ENCODE measurements at places on chromosomes 5 and 9.
A peak's percentile ranks its signal among the peaks of the same experiment; 100 is the strongest.

DNA sequence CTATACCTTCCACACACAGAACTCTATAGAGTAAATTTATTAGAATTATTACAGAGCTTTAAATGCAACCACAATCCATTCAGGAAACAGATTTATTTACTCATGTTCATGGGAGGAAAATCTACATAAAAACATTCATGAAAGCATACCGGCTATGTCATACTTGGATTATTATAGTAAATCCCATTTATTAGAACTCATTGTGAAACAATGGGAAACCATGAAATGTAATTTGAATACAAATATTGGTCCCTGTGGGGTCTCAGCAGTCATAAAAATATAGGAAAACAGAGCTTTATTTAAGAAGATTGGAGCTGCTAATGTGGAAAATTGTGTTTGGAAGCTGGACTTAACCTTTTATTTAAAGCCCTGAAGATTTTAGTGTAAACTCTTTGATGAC is 80.7 kb downstream of the HAPLN1 start:
- no peak for DNase-seq

GRCh38 chr5:54704825-54705224 is 187.3 kb downstream of the SNX18 start:
- no peak for DNase-seq

- DNase-seq: no peak
Measured at GRCh38 chr9:110808599-110808980, 140.0 kb downstream of the MUSK start.

DNA sequence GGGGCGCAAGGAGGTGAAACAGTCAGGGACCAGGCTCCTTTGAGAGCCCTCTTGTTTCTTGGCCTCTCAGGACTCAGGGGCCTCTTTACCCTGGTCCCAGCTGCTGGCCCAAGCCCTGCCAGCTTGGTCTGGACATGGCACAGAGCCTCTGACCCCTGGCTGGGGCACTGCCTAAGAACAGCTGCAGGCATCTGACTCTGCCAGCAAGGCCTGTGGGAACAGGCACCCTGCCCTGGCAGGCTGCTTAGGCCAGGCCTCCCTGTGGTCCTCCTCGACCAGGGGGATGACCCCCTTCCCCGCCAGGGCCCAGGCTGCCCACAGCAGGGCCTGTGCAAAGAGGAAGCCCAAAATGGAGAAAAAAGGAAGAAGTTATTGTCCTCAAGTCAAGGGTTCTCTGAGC is 25.5 kb downstream of the OLFML2A start:
- no peak for DNase-seq

GRCh38 chr5:127440831-127441230 is 76.6 kb upstream of the PRRC1 start:
- peak; percentile 9 for DNase-seq

DNA sequence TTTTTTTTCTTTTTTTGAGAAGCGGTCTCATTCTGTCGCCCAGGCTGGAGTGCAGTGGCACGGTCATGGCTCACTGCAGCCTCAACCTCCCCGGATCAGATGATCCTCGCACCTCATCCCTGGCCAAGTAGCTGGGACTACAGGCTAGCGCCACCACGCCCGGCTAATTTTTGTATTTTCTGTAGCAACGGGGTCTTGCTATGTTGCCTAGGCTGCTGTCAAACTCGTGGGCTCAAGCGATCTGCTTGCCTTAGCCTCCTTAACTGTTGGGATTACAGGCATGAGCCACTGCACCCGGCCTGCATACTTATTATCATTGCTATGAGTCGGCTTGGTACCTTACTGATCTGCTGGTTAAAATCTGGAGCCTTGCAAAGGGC is 790 bp upstream of the IARS1 start:
- DNase-seq: no peak

GRCh38 chr5:87825583-87825982 is 412.9 kb upstream of the CCNH start:
- no peak for DNase-seq

DNA sequence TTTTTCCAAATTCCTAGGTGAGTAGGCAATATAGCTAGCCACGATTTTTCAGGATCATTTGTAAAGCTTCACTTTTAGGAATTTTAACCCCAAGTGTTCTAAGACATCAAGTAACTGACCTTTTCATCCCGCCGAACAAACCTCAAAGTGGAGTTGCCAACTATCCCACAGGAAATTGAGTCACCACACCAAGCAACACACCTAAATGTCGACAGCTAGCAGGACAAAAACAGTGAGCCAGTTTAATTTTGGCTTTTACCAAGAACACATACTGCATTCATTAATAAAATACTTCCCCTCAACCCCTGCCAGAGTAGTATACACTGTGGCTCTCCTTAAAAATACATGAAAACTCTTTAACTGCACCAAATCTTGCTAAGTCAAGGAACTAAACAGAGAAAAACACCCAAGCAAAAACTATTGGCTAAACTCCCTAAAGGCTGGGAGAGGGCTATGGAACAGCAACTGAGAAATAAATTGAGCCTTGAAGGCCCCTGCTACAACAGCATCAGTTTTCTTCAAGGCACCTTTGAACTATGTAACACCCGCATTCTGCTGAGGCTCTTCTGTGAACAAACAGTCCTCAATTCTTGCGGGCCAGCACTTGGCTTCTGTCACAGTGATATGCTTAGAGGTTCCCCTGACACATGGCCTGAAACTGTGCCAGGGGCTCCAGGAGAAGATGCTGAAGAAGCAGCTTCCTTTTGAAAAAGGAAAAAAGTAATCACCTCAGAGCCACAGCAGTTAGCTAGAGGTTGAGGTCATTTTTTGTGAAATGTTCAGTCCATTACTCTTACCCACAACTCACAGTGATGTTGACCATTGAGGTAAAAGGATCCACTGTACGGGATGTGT is 459.6 kb downstream of the RAB3C start:
- DNase-seq: peak; percentile 79

GRCh38 chr9:134774410-134774809 is 106.2 kb upstream of the FCN2 start:
- no peak for DNase-seq

- DNase-seq: no peak
Measured at GRCh38 chr9:124419832-124420489, 4.7 kb upstream of the PSMB7 start.

GRCh38 chr5:80620211-80620610 is 34.2 kb upstream of the MSH3 start:
- DNase-seq: peak; percentile 12

DNA sequence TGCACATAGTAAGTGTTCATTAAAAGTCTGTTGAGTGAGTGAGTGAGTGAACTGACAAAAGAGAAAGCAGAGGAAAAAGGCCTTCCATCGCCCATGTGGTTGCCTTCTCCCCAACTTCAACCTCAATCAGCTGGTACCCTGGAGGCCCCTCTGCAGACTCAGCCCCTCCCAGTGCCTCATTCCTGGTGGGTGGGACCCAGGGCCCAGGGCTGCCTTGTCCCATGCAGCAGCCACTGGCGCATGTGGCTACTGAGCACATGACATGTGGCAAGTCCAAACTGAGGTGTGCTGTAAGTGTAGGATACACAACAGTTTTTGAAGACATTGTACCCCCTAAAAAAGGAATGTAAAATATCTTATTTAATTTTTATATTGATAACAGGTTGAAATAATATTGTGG is 29.6 kb downstream of the NDUFA8 start:
- no peak for DNase-seq
